ENCODE measurements at places on chromosomes 16 and 17.

GRCh38 chr17:76146053-76146851 lies 5.2 kb upstream of the FOXJ1 start:
- DNase-seq, result no peak

DNA sequence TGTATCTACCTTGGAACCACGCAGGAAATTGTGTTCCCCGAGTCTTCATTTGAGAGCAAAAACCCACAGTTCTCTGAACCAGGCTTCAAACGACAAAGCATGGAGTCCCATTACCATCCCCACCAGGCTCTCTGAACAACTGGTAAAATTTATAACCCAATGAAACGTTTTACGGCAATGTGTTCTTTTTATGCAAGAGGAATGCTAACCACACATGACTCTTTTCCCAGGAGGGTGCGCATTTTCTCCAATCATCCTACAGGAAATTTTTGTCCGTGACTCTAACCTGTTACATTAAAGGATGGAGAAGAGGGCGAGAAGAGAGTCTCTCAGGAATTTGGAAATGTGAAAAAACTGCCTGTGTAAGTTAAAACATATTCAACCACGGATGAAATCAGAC lies 17.8 kb downstream of the STX8 start:
- no peak for DNase-seq

GRCh38 chr16:86462334-86463084 lies 47.8 kb upstream of the FOXF1 start:
- DNase-seq, result no peak

DNA sequence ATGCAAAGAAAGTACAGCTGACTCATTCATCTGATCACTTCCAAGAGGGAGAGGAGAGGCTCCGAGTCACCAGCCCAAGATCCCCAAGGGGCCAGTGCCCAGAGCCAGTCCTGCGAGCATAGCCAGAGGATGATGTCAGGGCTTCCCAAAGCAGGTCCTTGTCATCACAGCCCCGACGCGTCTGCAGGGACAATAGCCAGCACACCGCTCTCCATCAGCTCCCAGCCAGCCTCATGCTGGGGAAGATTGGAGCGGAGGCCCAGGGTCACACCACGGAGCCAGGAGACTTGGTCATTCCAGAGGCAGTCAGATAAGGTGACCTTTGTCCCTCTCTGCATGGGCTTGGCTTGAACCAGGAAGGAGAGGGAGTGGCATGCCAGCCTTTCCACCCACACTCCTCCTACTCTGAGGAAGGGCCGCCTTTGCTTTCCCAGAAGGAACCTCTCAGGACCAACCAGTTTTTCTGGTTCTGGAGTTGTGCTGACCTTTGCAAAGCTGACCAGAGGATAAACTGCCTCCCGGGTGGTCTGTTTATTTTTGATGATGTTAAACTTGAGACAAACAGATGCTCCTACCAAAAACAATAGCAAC lies 58.3 kb upstream of the ARHGAP44 start:
- DNase-seq, result peak; percentile 72

- DNase-seq, result no peak
These were observed 11.4 kb upstream of the CCL2 start for GRCh38 chr17:34243364-34244320.

GRCh38 chr16:81483064-81483969 lies 38.7 kb downstream of the CMIP start:
- no peak for DNase-seq

GRCh38 chr16:2147981-2148671 lies at the start of gene RAB26:
Gene RAB26 (plus strand): TSS chr16:2148625. CDS start chr16:2148784, 159 bp downstream.
- DNase-seq, result peak; percentile 77

DNA sequence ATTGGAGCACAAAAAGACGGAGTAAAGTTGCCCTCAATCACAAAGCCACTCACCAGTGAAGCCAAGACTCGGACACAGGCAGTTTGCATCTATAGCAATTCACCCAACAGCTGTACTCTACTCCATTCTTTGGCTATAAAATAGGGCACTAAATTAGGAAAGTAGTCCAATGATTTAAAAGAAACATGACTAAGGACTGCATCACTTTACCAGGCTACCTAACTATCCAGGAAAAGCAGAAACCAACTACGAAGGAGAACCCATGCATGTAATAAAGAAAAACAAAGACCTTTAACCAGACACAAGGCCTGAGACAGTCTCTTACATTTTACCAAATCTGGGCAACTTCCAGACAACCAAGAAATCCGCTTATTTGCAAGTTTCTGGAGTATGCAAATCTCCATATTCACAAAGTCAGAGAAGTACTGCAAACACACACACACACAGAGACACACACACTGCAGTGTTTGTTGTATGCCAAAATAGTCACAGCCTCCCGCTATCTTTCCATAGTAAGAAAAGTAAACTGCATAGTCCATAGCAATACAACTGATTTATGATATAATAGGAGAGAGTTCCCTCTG lies 59.8 kb downstream of the CDH11 start:
- DNase-seq, result no peak

DNA sequence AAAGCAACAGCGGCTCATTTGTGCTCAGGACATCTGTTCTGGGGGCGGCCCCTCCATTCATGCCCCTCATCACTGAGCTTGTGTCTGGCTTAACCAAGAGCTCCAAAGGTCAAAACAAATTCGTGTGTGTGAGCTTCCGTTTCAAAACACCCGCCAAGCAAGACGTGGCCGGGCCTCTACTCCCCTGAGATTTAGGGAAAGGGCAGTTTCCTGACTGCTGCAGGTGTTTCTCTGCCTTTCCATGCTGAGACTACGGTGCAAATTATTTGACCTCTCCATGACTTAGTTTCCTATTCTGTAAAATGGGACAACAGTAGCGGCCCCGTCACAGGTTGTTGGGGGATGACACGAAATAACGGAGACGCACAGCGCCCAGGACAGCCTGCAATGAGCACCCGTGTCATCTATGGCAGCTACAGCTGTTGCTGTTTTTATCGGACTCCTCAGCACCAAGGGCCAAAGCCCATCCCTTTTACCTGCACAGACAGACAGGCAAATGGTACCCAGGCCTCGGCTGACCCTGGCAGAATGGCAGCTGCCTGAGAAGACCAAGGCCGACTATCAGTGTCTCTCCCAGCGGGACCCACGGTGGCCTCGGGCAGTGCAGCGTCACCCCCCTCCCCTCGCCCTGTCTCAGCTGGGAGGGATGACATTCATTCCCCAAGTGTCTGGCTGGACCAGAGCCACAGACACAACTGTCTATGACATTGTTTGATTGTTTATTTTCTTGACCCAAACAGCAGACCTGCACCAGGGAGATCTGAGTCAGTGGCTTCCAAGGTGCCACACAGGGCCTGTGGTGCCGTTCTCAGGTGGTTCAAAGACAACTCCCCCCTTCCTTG lies 50.7 kb upstream of the DOC2B start:
- DNase-seq, result peak; percentile 66

- DNase-seq, result no peak
These were observed 148.7 kb downstream of the KCNJ2 start for GRCh38 chr17:70318051-70318450.

- peak; percentile 70 for DNase-seq
These were observed 32.8 kb downstream of the BEAN1 start for GRCh38 chr16:66459878-66460277.

GRCh38 chr16:10737068-10737625 lies 6.5 kb upstream of the NUBP1 start:
- DNase-seq, result peak; percentile 90

- no peak for DNase-seq
These were observed 16.6 kb downstream of the MRTFB start for GRCh38 chr16:14087590-14088154.

GRCh38 chr17:76397184-76397583 lies 12.8 kb downstream of the SPHK1 start:
- no peak for DNase-seq

- no peak for DNase-seq
These were observed 55.7 kb downstream of the SOX9 start for GRCh38 chr17:72176516-72176851.

- no peak for DNase-seq
These were observed 367.9 kb downstream of the SOX9 start for GRCh38 chr17:72488555-72489271.

GRCh38 chr17:58247511-58248363 lies 9.4 kb downstream of the LPO start:
- no peak for DNase-seq

- no peak for DNase-seq
These were observed 12.0 kb downstream of the CHST6 start for GRCh38 chr16:75483222-75483621.

DNA sequence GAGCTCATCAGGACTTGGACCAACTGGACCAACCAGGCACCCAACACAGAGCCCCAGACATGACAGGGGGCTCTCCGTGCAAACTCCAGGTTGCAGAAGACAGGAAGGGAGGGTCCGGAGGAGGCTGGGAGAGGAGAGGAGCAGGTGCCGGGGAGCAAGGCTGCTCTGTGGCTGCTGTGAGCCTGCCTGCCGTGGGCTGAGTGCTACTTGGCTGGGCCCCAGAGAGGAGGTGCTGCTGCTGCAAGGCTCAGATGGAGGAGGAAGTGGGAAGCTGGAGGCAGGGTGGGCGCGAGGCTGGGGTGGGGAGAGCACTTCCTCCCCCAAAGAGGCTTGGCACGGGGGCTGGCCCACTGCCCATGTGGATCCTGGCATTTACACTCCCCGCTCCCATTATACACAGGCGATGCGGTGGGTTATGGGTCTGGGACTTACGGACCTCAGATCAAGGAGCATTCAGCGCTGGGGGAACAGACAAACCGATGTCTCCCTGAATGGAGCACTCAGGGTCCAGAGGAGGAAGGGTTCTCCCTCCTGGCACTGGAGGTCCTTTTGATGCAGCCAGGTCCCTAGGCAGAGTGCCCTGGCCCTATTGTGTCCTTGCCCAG lies 15.9 kb downstream of the EPOP start:
- no peak for DNase-seq

DNA sequence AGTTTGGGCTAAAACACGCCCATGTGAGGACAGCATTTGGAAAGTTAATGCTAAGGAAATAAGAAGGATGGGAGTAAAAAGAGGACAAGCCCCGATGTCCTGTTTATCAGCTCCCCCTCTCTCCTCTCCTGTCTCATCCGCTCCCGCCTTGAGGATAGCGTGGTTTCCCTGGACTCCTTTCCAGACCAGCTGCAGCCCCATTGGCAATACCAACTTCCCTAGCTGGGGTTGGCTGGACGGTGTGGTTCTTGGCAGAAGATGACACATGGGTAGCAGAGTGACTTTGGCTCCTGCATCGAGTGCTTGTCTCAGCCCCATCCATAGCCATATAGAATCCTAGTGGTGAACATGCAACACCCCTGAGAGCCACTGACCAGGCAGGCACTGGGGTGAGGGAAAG lies 185.9 kb downstream of the CCDC182 start:
- no peak for DNase-seq

GRCh38 chr17:73191443-73192205 lies 1.2 kb upstream of the COG1 start:
- peak; percentile 91 for DNase-seq

GRCh38 chr16:31521368-31521767 lies 6.3 kb upstream of the AHSP start:
- DNase-seq, result no peak

DNA sequence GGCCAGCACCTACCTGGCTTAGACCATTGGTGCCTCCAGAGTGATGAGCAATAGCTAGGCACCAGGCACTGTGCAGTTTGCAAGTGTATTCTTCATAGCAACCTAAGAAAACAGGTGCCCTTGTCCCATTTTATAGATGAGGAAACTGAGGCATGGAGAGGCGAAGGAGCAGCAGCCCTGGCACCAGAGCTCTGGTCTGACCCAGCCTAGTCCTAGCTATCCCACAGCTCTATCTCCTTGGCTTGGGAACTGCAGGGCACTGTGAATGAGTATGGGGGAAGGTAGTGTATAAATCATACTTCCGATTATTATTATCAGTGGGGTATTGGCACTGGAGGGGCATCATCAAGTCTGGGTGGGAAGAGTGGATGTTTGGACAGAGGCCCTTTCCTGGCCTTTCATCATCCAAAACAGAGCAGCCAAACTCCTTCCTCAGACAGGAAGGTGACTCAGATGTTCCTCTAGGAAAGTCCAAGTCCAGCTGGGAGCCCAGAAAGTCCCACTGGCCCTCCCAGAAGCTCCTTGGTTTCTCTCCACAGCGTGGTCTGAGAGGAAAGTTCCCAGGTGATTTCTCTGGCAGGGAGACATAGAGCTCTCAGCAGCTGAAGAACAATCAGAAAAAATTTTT lies 32.0 kb upstream of the PLLP start:
- no peak for DNase-seq

GRCh38 chr17:54944796-54945195 lies 23.7 kb downstream of the COX11 start:
- peak; percentile 4 for DNase-seq

- peak; percentile 63 for DNase-seq
These were observed 51.8 kb downstream of the SMPD3 start for GRCh38 chr16:68396481-68396880.

DNA sequence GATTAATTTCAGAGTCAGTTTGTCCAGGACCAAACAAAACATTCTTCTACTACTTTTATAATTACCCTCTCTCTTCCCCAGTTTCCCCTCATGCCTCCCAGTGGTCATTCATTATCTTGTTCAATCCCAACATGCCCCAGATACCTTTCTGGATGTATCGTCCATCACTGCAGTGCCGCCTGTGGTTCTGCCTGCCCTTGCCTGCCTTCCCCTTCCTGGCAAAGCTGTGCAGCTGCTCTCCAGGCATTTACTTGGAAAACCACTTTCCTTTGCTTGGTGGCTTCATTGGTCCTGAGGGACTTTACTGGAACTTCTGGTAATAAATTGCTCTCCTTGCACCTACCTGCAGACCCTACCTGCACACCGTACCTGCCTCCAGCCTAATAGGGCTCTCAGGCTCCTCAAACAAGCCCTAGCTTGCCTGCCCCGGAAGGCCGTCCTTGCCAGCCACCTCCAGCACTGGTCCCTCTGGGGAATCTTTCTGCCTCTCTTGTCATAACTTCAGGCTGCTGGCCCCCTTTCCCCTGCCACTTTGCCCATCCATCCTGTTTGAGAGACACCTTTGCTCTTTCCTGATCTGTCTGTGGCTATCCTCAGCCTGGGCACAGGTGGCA lies 19.5 kb upstream of the MSI2 start:
- DNase-seq, result no peak

DNA sequence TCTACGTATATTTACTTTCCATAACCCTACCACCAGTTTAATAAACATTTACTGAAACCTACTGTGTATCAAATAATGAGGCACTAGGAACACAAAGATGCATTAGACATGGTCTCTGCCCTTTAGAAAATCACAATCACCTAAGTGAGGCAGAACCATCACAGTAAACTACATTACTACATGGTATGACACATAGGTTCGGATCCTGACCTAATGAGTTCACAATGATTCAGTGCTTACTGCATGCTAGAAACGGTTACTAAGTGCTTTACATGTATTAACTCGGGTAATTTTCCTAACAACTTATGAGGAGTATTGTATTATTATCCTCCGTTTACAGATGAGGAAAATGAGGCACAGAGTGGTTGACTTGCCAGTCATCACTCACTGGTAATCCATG lies 5.2 kb upstream of the SYNRG start:
- DNase-seq, result no peak

DNA sequence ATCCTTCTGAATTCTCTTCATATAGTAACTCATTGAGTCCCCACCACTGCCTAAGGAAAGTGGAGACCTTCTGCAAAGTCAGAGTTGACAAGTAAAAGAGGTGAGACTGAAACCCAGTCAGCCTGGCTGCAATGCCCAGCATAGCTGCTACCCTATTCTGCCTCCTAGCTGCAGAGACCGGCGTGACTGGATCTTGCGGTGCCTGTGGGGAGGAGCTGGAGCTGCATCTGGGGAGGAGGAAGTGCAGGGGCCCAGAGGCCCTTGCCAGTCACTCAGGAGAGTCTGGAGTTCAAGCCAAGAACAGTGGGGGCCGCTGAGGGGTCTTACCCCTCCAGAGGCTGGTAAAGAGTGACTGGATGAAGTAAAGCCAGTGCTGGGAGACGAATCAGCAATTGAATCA lies 35.0 kb upstream of the ZNF423 start:
- peak; percentile 41 for DNase-seq

- DNase-seq, result no peak
These were observed 14.1 kb downstream of the MAP3K14 start for GRCh38 chr17:45302649-45303173.

All from eye (tissue), 1 donor.